ENCODE measurements at places on chromosomes 7 and 10. TPM values are rescaled to one million over a fixed set of nuclear protein-coding genes. Genes with fewer than 3 reads are reported as not detected.

GRCh38 chr10:118495499-118495898 lies 99.9 kb downstream of the PRLHR start:
- H3K4me1 ChIP-seq, result no peaks in the 10 kb centered on the region
- H3K27ac ChIP-seq, result no peak overlapping the region
- DNase-seq, result no peak
- H3K4me3 ChIP-seq, result no peak overlapping the region

GRCh38 chr10:25113191-25114035 lies 61.4 kb upstream of the GPR158 start:
- H3K4me1 ChIP-seq, result peaks cover 6% of the 10 kb centered on the region
- no peak overlapping the region for H3K27ac ChIP-seq
- no peak overlapping the region for H3K4me3 ChIP-seq
- no peaks in the 10 kb centered on the region for H3K27me3 ChIP-seq

DNA sequence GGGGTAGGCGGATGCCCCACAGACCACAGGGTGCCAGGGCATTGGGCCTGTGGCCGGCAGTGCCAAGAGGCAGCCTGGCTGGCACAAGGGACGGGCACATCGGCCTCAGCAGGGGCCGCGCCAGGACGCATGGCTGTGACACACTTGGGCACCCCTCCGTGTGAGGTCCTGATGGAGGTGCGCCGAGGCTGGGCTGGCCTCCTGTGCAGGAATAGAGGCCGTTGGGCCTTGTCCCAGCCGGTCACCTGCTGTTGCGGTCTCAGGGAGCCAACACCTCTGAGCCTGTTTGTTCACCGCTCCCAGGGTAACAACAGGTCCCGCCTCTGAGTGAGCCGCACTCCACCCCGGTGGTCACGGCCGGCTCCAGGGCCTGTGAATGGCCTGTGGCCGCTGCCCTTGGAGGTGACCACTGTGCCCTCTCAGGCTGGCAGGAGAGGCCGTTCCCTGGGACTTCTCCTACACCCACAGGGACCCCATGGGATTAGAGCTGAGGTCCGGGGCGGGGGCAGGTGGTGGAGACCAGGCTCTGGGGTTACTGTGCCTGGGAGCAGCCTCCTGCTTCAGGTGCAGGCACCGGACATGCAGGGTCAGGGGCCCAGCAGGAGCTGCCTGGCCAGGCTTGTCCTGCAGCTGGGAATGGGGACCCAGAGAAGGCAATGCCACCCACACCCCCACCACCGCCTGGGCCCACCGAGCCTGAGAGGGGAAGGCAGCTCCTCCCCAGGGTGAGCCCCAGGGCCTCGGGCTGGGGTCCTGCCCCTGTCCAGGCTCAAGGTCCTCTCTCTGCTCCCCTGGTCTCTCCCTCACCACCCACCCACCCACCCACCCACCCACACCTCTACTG lies 12.0 kb downstream of the PWWP2B start:
- DNase-seq, result no peak
- peaks cover 30% of the 10 kb centered on the region for H3K4me1 ChIP-seq
- H3K36me3 ChIP-seq, result peaks cover 5% of the 10 kb centered on the region
- H3K4me3 ChIP-seq, result no peak overlapping the region
- H3K27ac ChIP-seq, result no peak overlapping the region

DNA sequence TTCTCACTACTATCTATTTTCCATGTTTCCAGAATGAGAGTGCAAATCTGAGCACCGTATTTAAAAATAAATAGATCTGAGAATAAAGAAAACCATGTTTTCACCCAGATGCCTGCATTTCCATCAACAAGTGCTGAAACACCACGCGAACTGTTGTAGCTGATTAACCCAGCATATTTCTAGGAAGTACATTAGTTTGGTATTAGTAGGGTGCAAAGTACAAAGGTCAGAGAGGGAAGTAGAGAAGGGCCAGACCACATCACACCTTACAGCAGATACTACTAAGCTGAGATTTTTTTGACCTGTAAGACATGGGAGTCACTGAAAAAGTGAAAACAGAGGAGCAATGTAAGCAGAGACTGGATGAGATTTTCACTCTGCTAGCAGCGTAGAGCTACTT lies 181.3 kb downstream of the IMMP2L start:
- no peak for DNase-seq
- H3K27me3 ChIP-seq, result no peaks in the 10 kb centered on the region
- no peaks in the 10 kb centered on the region for H3K36me3 ChIP-seq
- H3K4me1 ChIP-seq, result peaks cover 12% of the 10 kb centered on the region

- H3K27me3 ChIP-seq, result no peaks in the 10 kb centered on the region
- H3K36me3 ChIP-seq, result peaks cover 8% of the 10 kb centered on the region
- no peak for DNase-seq
- H3K4me1 ChIP-seq, result peaks cover 5% of the 10 kb centered on the region
Measured at GRCh38 chr10:28587270-28587969, 54.5 kb downstream of the WAC start.

Gene LEP
- total RNA-seq, result not detected

GRCh38 chr7:10723832-10724231 lies 249.8 kb upstream of the PHF14 start:
- no peak overlapping the region for H3K27ac ChIP-seq
- no peak for DNase-seq
- no peak overlapping the region for H3K4me3 ChIP-seq
- H3K4me1 ChIP-seq, result no peaks in the 10 kb centered on the region
- H3K36me3 ChIP-seq, result no peaks in the 10 kb centered on the region

DNA sequence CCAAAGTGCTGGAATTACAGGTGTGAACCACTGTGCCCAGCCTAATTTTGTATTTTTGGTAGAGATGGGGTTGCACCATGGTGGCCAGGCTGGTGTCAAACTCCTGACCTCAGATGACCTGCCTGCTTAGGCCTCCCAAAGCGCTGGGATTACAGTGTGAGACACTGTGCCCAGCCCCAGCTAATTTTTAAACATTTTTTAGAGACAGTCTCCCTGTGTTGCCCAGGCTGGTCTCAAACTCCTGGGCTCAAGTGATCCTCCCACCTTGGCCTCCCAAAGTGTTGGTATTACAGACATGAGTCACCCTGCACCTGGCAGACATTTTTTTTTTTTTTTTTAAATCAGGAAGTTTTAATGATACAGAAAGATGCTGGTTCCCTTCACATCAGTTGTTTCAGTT lies 15.5 kb downstream of the DENND10 start:
- H3K4me3 ChIP-seq, result no peak overlapping the region
- DNase-seq, result no peak
- no peaks in the 10 kb centered on the region for H3K36me3 ChIP-seq
- peaks cover 7% of the 10 kb centered on the region for H3K4me1 ChIP-seq
- H3K27me3 ChIP-seq, result no peaks in the 10 kb centered on the region

Gene PRPS1L1
- not detected for total RNA-seq

DNA sequence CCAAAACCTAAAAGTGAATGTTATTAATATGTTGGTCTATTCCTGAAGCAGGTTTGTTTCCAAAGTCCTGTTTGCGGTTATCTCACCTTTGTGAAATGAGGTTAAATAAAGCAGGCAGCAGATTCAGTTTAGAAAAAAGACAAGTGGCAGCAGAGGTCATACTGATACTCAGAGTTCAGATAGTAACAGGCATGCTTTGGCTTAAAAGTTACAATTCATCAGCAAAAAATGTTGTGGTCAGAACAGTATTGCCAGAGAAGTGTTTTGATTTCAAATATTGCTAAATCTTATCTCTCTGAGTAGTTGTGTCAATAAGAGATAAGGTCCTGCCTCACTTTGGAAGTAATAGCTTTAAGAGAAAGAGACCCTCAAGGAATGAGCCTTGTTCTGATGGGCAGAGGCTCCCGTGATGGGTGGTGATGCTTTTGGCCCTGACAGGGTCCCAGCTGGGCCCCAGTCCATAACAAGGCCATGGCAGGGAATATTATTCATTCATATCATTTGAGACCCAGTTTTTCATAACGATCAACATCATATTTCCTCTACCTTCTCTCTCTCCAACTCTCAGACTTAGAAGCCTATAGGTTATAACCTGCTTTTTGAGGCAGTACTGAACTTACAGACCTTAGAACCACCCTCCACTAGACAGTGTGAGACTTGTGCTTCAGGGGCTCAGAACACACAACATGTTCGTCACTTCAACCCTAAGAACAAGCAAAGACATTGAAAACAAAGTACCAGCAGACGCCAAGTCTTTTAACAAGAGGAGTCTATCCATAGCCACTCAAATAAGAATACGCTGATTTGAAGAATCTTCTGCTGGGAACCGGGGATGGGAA lies 58.5 kb upstream of the AHR start:
- DNase-seq, result peak; percentile 72
- H3K27ac ChIP-seq, result peak overlapping the region; percentile 14
- H3K4me1 ChIP-seq, result peaks cover 45% of the 10 kb centered on the region
- no peaks in the 10 kb centered on the region for H3K36me3 ChIP-seq
- H3K4me3 ChIP-seq, result no peak overlapping the region

- H3K4me1 ChIP-seq, result peaks cover 35% of the 10 kb centered on the region
- no peak overlapping the region for H3K4me3 ChIP-seq
- no peaks in the 10 kb centered on the region for H3K36me3 ChIP-seq
Measured at GRCh38 chr7:96169439-96169838, 152.5 kb downstream of the SLC25A13 start.

GRCh38 chr7:1193593-1194424 lies 33.8 kb upstream of the ZFAND2A start:
- H3K27me3 ChIP-seq, result no peaks in the 10 kb centered on the region
- no peaks in the 10 kb centered on the region for H3K36me3 ChIP-seq
- DNase-seq, result no peak
- no peaks in the 10 kb centered on the region for H3K4me1 ChIP-seq
- H3K4me3 ChIP-seq, result no peak overlapping the region

GRCh38 chr10:33776419-33777070 lies 442.1 kb upstream of the NRP1 start:
- no peak for DNase-seq
- no peak overlapping the region for H3K27ac ChIP-seq
- no peak overlapping the region for H3K4me3 ChIP-seq

GRCh38 chr7:103009466-103010185 lies 65.0 kb downstream of the FBXL13 start:
- H3K4me1 ChIP-seq, result no peaks in the 10 kb centered on the region
- no peaks in the 10 kb centered on the region for H3K36me3 ChIP-seq
- no peaks in the 10 kb centered on the region for H3K27me3 ChIP-seq

- H3K27me3 ChIP-seq, result no peaks in the 10 kb centered on the region
- no peak overlapping the region for H3K4me3 ChIP-seq
Measured at GRCh38 chr7:117006907-117007684, 53.8 kb downstream of the ST7 start.

Gene SPRN
- total RNA-seq, result not detected

- H3K4me3 ChIP-seq, result no peak overlapping the region
- H3K36me3 ChIP-seq, result no peaks in the 10 kb centered on the region
- no peaks in the 10 kb centered on the region for H3K27me3 ChIP-seq
- H3K27ac ChIP-seq, result no peak overlapping the region
- no peak for DNase-seq
Measured at GRCh38 chr7:104779888-104780287, 234.1 kb upstream of the KMT2E start.

DNA sequence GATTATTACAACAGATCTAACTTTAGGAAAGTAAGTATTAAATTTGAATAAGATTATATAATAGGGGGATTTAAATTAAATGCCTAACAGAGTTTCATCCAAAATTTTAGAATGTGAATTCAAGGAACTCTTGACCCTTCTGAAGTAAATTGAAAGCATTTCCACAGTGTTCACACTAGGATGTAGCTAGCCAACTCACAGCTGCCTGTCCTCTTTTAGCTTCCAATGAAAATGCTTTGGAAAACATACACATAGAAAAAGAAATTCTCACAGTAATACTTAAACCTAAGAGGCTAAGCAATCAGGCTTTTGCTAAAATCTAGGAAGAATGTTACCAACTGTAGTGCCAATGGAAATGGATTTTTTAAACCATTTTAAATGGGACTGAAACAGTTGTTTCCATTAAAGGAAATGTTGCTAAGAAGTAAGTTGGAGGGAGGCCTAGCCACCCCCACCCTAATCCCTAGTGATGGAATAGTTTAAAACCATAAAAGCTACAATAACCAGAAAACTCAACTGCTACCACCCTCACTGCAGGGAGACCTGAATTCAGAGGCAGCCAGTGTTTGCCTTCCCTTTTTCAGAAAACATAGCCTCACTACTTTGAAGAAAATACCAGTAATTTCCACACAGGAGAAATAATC lies 58.3 kb downstream of the REEP3 start:
- H3K4me1 ChIP-seq, result no peaks in the 10 kb centered on the region
- DNase-seq, result no peak
- H3K27me3 ChIP-seq, result no peaks in the 10 kb centered on the region
- no peak overlapping the region for H3K4me3 ChIP-seq

- no peaks in the 10 kb centered on the region for H3K36me3 ChIP-seq
- H3K4me3 ChIP-seq, result no peak overlapping the region
- no peak overlapping the region for H3K27ac ChIP-seq
- H3K27me3 ChIP-seq, result no peaks in the 10 kb centered on the region
- no peaks in the 10 kb centered on the region for H3K4me1 ChIP-seq
Measured at GRCh38 chr10:48682265-48682664, 2.4 kb upstream of the WDFY4 start.

GRCh38 chr7:2800931-2801688 lies 43.0 kb downstream of the GNA12 start:
- DNase-seq, result no peak
- no peaks in the 10 kb centered on the region for H3K27me3 ChIP-seq
- no peak overlapping the region for H3K4me3 ChIP-seq
- peak overlapping the region; percentile 96 for H3K27ac ChIP-seq
- no peaks in the 10 kb centered on the region for H3K36me3 ChIP-seq

Gene SLC29A3
- 18.3 TPM for total RNA-seq

DNA sequence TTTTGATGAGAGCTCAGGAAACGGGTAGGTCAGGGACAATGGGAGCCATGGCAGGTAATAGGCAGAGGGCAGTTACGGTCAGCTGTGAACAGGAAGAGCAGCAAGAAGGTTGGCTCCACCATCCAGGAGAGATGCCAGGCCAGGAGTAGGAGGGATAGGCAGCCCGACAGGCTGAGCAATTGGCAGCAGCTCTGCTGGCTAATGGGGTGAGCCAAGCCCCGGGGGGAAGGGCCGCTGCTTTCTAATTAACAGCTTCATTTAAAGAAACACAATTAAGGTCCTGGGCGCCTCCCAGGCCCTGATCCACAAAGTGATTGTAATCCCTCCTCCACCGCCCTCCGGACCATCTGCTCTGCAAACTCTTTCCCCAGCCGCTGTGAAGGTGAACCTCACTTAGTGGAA lies 23.7 kb downstream of the SH2B2 start:
- no peak overlapping the region for H3K27ac ChIP-seq
- no peak for DNase-seq

DNA sequence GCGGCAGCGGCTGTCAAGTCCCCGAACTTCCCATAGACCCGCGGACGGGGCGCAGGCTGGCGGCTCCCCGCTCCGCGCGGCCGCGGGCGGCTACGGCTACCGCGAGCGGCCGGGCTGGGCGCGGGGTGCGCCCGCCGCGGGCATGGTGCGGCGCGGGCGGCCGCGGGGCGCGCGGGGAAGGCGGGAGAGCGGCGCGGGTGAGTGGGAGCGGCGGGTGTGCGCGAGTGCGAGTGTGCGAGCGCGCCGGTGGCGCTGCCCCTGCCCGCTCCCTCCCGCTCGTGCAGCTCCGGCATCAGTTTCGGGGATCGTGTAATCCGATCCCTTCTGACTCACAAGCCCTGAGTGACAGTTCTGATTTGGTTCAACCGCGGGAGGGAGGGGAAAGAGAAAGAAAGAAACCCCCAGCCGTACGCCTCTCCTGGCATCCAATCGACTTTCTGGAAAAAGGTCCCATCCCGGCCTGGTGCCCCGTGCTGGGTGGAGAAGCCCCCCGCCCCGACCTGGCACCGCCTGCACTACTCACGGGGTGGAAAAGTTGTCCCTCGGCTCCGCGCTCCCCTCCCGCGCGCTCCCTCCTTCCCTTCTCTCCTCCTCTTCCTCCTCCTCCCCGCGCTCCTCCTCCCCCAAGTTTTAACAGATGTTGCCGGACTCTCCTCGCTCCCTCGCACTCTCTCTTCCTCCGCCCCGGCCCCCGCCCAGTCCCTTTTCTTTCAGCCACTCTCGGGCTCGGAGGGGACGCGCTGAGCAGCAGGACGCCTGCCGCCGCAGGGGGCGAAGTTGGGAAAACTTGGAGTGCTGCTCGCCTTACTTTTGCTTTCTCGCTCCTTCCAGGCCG lies at the start of gene GLI3:
TSS of gene GLI3 (minus strand) at position 234 of the 835 bp plus-strand sequence. CDS start 13,956 bp downstream, outside the sequence.
- peak; percentile 43 for DNase-seq
- H3K36me3 ChIP-seq, result no peaks in the 10 kb centered on the region
- H3K27ac ChIP-seq, result peak within 1 kb of the TSS; percentile 56
- peak within 1 kb of the TSS; percentile 39 for H3K4me3 ChIP-seq

All from Caco-2 (cell line).